AG04449 (cell line): ENCODE measurements at places on chromosomes 6 and 20.

GRCh38 chr6:149864578-149865535 lies 698 bp upstream of the LRP11 start:
- DNase-seq: no peak

- DNase-seq: no peak
Measured at GRCh38 chr20:20454850-20455627, 87.1 kb downstream of the INSM1 start.

DNA sequence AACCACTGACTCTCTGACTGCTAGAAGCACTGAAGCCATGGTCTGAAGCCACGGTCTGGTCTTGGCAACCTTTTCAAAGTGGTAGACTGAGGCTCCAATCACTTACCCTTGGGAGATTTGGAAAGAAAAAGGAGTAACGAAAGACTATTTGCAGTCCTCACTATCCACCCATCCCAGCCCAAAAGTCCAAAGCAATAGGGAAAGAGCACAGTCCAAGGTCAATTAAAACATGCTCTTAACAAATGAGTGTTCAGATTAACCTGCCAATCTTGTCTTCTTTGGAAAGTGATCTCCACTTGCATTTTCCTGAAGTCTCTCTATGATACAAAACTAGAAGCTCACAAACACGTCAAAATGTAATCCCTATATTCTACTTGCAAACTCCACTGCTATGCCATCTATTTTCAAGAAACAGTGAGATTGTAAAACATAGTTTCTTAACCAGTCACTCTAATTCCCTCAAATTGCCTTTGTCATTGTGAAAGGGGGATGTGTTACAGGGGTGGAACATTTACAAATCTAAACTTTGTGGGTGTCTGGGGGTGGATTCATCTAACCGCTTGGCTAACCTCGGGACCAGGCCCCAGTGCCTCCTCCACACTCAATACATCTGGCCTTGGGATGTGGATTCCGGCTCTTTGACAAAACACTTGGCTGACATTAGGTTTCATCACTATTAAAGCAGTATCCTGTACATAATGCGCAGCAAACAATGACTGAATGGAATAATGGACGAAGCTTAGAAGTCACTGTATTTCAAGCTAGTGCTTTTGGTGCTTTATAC lies 56.4 kb downstream of the B4GALT5 start:
- no peak for DNase-seq

GRCh38 chr6:139175389-139175948 lies 40.6 kb downstream of the HECA start:
- no peak for DNase-seq
